ENCODE measurements at places on chromosomes 3 and 15. TPM values are rescaled to one million over a fixed set of nuclear protein-coding genes. Genes with fewer than 3 reads are reported as not detected.

- DNase-seq, result no peak
Measured at GRCh38 chr3:177350121-177350520, 152.8 kb upstream of the TBL1XR1 start.

DNA sequence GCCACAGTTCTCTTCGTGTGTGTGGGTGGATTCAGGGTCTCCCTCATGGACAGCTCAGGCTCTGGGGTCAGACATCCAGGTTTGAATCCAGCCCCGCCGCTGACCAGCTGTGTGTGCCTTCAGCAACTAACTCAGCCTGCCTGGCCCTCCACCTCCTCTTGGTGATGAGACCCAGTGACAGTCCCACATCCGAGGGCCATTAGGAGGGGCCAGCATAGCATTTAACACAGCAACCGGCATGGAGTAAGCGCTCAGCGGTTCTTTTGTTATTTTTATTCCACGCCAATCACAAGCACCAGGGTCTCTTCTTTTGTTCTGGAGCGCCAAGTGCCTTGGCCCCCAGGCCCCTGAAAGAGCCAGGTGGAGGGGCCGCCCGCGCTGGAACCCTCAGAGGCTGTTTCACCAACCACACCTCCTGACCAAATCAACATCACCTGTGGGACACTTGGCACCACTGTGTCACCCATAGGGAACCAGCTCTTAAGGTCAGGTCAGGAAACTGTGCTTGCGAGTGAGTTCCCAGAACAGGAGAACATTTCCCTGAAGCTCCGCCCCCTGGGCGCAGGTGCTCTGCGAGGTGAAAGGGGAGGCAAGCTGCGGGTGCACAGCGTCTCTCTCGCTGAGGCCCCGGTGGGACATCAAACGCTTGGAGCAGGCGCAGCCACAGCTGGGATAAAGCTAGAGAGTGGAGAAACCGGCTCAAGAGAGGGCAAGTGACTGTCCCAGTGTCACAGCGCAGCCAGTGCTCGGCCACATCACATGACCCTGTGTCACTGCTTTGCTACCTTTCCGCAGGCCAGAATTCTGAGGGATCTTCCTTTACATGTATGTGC, 311.3 kb downstream of the UACA start:
- DNase-seq, result no peak

DNA sequence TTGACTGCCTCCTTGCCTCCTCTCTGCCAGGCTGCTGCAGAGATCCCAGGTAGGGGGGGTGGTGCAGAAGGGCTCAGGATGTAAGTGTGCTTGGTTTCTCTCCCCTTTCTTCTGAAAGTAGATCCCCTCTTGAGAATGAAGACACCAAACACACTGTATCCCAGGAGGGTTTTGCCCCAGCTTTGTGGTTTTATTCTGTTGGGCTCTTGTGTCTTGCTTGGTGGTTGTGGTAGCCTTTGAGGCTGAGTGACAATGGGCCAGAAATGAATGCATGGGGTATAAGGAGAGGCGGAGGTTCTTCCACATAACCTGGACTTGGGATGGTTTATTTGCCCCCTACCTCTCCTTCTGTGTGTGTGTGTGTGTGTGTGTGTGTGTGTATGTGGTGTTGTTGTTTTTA, 5.7 kb downstream of the PDIA5 start:
- DNase-seq, result no peak

The AP3B2 gene
- polyA plus RNA-seq, result 0.14 TPM

The GOLGA8Q gene
- polyA plus RNA-seq, result 0.44 TPM

The MAP2K1 gene
- 33.3 TPM for polyA plus RNA-seq
